Stimulated activated CD4-positive, alpha-beta T cell treated with anti-CD3 and anti-CD28 coated beads, Interleukin-15, amount 100 ng/mL, for 48 hours (primary cell): ENCODE measurements at places on chromosomes 4 and X.

DNA sequence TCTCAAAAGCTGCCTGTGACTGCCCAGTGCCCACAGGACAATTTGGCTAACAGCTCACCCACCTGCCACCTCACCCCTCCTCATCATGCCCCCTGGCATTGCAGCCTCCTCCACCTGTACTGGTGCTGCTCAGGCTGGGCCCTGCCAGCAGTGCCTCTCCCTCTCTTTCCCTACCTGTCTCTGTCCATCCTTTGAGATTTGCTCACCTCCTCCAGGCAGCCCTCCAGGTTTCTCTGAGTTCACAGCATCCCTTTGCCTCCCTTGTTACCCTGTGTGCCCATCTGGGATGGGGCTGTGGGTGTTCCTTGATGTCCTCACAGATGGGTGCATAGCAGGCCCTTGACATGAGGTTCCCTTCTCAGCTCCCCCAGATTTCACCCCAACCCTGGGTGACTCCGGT is 224.9 kb downstream of the AFAP1 start:
- DNase-seq, result no peak

- DNase-seq, result no peak
Measured at GRCh38 chrX:45873781-45874180, 671.4 kb downstream of the ZNF674 start.

GRCh38 chr4:75729836-75730235 is 5.5 kb downstream of the USO1 start:
- DNase-seq, result no peak

- no peak for DNase-seq
Measured at GRCh38 chrX:1336948-1337779, 579 bp downstream of the IL3RA start.

DNA sequence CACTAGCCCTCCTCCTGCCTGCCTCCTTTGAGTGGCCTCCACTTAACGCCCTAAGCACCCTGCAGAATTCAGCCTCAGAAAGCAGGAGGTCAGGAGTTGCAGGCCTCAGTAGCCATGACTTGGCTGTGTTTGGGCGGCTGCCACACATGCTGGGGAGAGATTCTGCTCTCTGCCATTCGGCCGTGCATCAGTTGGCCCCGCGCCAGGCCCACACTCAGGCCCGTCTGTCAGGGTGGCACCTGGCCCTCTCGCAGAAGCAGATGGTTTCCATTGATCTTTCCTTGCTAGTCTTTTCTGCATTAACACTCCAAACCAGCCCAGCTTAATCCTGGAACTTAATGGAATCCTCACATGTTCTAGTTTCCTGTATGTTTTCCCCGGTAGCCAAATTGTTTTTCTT is 30.7 kb upstream of the ATP6AP2 start:
- no peak for DNase-seq

DNA sequence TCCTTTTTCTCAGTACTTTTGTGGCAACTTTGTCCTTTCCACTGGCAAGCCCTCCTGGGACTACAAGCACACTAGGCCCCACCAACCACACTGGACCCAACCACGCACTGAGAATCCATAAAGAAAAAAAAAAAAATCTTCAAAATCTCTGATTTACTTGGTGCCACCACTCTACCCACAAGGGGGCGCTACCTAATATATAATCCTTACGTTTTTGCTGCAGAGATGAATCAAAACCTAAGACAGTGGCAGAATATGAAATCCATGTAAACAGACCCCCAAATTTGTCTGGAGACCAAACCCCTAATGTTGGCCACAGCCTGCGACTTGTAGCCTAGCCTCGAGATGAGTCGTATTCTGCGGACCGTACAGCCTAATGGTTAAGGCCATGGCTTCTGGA is 63.5 kb upstream of the ARHGAP36 start:
- peak; percentile 19 for DNase-seq

DNA sequence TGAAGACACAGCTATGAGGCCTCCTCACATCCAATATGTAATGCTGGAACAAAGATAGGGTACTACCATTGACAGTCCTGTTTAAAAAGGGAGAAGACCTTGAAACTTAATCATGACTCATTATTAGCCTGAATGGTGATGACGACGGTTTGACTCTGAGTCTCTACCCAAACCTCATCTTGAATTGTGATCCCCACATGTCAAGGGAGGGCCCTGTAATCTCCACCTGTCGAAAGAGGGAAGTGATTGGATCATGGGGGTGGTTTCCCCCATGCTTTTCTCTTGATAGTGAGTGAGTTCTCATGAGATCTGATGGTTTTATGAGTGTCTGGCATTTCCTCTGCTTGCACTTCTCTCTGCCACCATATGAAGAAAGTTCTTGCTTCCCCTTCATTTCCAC is 395.3 kb upstream of the CPEB2 start:
- no peak for DNase-seq

- DNase-seq, result no peak
Measured at GRCh38 chr4:79913581-79913980, 159.4 kb downstream of the ANTXR2 start.

GRCh38 chr4:80017125-80017854 is 55.7 kb downstream of the ANTXR2 start:
- no peak for DNase-seq

GRCh38 chrX:133541021-133541420 is 125.7 kb upstream of the GPC4 start:
- DNase-seq, result no peak

- DNase-seq, result no peak
Measured at GRCh38 chr4:11426731-11427120, 2.0 kb downstream of the HS3ST1 start.

GRCh38 chr4:26478330-26478729 is 12.0 kb downstream of the CCKAR start:
- no peak for DNase-seq

DNA sequence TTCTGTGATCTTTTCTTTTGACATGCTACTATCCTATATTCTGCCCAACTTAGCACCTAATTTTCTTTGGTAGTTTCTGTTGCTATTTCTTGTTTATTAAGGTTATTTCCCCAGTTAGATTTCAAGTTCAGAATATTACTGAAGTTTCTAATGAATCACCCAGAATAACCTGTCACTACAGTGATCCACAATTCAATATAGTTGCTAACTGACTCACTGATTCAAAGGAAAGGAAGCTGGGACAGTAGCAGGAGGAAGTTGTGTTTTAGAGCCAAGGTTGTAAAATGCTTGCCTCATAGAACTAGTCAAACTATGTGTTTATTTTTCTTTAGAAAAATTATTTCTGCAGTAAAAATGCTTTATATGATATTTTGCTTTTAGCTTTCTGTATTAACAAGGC is 37.4 kb downstream of the PAK3 start:
- no peak for DNase-seq

GRCh38 chr4:74474345-74475090 is 29.6 kb downstream of the AREG start:
- no peak for DNase-seq

- no peak for DNase-seq
Measured at GRCh38 chrX:1215123-1215823, 2.8 kb upstream of the CRLF2 start.

GRCh38 chr4:20825505-20825904 is 125.2 kb downstream of the PACRGL start:
- no peak for DNase-seq

GRCh38 chr4:112518675-112519074 is 2.7 kb upstream of the NEUROG2 start:
- no peak for DNase-seq

DNA sequence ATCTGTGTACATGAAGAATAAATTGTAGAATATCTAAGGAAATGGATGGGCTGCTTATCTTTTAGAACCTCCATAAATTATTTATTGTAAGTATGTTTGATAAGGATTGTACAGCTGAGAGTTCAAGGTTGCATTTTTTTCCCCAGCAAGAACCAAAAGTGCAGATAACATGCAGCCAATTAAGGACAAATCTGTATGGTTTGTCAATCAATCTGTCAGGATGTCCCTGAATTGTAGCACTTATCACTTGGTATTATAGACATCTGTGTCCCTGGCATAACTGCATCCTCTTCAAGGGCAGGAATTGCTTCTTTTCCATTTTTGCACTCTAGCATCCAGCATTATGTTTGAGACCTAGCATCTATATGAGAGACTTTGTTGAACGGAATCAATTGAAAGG is 95.4 kb upstream of the IGFBP7 start:
- DNase-seq, result no peak

- no peak for DNase-seq
Measured at GRCh38 chr4:158767451-158767850, 1.4 kb upstream of the FNIP2 start.

- DNase-seq, result no peak
Measured at GRCh38 chr4:101367201-101367600, 19.9 kb upstream of the PPP3CA start.

- no peak for DNase-seq
Measured at GRCh38 chr4:2930758-2931511, 32.3 kb downstream of the NOP14 start.

DNA sequence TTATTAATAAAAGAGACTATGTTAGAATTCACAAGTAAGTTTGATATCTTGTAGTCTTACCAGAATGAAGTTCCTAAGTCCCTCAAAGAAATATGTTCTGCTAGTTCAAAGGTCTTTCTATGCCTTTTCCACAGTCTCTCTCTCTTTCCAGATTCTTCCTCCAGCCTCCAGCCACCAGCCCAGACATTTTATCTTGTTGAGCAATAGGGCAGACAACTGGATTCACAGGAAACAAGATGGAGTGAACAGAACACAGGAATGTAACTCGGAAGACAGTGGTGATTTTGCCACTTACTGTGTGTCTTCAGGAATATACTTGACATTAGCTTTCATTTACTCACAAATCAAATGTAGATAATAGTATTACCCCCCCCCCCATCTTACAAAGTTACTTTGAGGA is 17.1 kb upstream of the CPEB2 start:
- no peak for DNase-seq

DNA sequence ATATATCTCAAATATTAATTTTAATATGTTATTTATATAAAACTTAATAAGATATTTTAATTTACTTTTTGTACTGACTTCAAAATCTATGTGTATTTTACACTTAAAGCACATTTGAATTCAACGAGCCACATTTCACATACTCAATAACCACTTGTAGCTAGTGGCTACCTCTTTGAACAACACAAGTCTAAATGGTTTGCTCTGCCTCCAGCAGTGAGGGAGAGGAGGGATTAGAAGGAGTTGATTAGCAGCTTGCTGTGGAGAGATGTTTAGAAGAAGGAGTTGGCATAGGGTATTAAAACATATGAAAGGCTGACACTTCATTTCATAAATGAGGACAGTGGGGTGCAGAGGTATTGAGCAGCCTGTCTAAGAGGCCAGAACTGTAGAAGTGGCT is 124.0 kb downstream of the ARHGAP24 start:
- DNase-seq, result no peak

- DNase-seq, result no peak
Measured at GRCh38 chrX:119757979-119758730, at the start of gene SOWAHD. TSS of gene SOWAHD (plus strand) at chrX:119758588. CDS start at chrX:119758668, 80 bp downstream.

DNA sequence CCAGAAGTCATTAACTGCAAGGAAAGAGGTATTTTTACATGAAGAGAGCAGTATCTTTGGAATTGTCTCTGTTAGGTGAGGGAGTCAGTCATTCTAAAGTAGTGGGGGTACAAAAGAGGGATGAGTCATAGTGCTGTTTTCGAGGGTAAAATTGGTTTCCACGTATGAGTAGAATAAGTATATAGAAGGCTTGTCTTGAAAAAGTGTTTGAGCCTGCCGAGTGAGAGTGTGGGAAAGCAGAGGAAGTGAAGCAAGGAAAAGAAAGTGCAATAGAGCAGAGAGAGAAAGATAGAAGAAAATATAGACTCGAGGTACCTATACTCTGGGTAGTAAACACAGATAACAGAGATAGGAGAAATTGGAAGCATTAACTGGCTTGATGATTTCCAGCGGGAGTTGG is 696.4 kb downstream of the DMD start:
- no peak for DNase-seq

DNA sequence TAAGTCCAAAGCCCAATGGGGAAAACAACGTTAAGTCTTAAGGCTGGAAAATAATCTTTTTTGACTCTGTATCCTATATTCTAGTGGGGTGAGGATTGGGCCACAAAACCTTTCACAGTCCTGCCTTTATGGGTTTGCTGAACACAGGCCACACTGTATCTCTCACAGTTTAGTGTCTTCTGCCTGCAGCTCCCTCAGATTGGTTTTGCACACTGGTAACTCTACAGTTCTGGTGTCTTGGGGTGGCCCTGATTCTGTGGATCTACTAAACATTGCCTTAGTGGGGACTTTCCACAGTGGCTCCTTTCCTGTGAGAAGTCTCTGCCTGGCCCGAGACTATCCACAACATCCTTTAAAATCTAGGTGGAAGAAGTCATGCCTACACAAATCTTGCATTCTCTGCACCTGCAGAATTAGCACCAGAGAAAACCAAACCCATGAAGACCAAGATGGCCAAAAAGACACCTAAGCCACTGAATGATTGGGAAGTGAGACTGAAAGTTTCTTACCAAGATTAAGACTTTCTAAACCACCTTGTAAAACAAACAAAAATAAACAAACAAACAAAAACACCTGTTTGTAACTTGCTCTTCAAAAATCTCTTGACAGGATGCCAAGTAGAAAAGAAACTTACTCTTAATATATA is 150.4 kb upstream of the PCDH10 start:
- DNase-seq, result no peak

- peak; percentile 25 for DNase-seq
Measured at GRCh38 chr4:76950052-76950955, 752 bp downstream of the SEPTIN11 start.

DNA sequence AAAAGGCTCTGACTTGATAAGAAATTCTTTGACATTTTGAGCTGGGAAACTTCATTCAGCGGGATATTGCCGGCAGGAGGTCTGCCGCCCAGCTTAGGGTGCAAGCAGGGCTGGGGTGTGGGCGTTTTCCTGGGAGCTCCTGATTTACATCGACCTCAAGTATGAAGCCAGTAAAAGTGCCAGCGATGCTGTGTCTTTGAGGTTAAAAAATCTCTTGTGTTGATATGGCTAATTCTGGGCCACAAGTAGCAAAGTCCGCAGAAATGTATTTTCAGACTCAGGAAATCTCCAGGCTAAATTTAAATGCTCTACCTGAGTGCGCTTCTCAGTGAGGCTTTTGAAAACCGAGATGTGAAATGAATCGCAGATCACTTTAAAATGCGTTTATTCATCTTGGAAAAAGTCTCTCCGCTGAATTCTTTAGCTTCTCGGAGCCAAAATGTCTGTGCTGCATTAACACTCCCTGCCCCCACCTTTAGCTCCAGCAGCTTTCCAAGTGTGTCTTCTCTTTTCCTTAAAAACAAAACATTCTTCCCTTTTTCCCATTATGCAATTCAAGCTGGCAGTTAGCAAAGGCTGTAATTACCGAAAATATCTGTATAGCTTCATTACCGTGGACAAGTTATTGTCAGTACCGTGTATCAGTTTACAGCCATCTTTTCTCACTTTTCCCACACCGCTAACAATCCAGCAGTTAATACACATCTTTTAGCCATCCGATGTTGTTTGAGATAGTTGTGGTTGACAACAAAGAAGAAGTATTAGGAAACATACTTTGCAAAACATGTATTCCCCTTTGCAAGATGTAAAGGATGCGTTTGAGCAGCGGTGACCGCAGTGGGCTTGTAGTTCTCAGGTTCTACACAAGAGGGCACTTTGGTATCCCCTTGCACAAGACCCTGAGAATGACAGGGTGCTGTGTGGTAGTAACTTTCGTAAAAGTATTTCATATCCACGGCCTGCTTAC is 136.0 kb upstream of the STX18 start:
- DNase-seq, result no peak

- no peak for DNase-seq
Measured at GRCh38 chr4:74004668-74005067, 6.2 kb upstream of the CXCL5 start.

GRCh38 chr4:21177092-21177491 is 476.8 kb downstream of the PACRGL start:
- DNase-seq, result no peak

- DNase-seq, result no peak
Measured at GRCh38 chr4:138630666-138631065, 384.9 kb upstream of the NOCT start.
